ENCODE measurements at places on chromosomes 3 and 15. TPM values are rescaled to one million over a fixed set of nuclear protein-coding genes. Genes with fewer than 3 reads are reported as not detected.

DNA sequence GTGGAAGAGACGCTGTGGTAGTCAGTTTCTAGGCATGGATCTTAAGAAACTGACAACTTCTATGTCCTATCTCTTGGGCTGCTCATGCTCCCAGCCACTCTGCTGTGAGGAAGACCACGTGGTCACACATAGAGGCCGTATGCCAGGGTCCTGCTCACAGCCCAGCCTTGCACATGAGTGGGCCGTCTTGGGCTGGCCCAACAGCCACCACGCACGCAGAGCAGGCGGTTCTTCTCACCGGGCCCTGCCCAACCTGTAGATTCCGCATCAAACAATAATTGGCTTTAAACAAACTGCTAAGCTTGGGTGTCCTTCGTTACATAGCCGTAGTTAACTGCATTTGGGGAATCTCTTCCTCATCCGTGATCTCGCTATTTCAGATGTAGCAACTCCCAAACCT, 26.0 kb downstream of the SLC41A3 start:
- no peak for DNase-seq

DNA sequence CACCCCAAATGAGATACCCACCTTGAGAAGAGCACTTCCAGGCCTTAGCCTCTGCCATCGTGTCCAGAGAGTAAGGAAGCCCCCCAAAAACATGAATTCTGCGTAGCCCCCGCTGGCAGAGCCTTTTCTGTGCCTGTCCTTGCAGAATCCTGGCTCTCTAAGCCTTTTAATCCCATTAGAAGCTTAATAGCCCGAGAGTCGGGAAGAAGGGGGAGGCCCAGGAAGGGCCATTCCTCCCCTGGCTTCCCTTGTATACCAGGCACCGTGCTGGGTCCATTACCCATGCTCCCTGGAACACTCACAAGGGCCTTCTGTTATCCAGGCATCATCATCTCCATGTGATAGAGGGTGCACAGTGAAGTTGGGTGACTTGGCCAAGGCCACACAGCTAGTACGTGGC, 7.1 kb downstream of the SPTBN5 start:
- no peak for DNase-seq

DNA sequence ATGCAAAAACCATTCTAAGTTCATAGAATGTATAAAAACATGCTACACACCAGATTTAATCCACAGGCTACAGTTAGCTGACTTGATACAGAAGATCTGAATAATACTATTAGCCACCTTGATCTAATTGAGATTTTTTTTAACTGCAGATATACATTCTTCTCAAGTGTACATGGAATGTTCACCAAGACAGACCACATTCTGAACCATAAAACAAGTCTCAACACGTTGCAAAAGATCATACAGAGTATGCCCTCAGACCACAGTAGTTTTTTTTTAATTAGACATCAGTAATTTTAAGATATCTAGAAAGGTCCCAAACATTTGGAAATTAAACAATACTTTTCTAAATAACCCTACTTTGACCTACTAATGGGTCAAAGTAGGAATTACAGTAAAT, 83.3 kb downstream of the FGF7 start:
- DNase-seq, result no peak

- no peak for DNase-seq
These were observed 46.5 kb upstream of the SACM1L start for GRCh38 chr3:45642731-45643152.

DNA sequence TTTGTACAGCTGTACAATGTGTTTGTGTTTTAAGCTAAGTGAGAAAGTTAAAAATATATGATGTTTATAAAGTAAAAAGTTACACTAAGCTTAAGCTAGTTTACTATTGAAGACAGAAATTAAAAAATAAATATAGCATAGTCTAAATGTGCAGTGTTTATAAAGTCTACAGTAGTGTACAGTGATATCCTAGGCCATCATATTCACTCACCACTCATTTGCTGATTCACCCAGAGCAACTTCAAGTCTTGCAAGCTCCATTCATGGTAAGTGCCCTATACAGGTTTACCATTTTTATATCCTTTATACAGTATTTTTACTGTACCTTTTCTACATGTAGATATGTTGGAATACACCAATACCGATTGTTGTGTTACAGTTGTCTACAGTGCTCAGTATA, 553.2 kb upstream of the TBL1XR1 start:
- DNase-seq, result no peak

GRCh38 chr15:35206060-35206675, 121.1 kb upstream of the NANOGP8 start:
- DNase-seq, result peak; percentile 11

The FSIP1 gene
- total RNA-seq, result 4.1 TPM

The CHST2 gene
- total RNA-seq, result 1.1 TPM

The TRIM59 gene
- total RNA-seq, result 6.0 TPM

The TIMMDC1 gene
- total RNA-seq, result 107 TPM

Measured in mucosa of descending colon (tissue), 3 donors.